Pancreas (tissue), 10 donors: ENCODE measurements at places on chromosomes 11 and 22.

GRCh38 chr11:18312663-18313420, 9.1 kb downstream of the HPS5 start:
- DNase-seq: no peak

DNA sequence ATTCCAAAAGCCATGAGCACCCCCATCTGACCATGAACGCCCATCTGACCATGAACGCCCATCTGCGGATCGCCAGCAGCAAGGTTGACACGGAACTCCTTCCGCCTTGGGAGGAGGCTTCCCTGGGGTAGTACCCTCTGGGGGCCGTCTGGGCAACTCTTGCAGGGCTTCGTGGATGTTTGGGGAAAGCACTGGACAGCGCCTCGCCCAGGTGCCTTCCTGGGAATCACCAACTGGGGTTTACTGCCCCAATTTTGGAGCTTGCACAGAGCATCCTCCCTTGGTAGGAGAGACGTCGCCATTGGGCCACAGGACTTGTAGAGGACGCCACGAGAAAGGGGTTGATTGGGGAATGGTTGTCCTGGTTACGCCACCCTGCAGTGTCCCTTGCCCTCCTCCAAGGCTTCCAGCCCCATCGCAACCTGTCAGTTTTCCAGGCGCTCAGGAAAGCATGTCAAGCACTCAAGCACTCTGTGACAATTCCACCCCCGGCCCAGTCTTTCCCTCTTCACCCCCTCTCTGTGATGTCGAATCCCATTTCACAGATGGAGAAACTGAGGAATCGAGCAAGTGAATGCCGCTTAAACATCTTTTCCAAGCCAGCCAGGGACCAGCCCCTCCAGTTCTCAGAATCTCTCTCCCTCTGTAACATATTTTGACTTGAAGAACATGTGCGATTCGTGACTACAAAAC, 914 bp upstream of the PRDM11 start:
- DNase-seq: no peak

DNA sequence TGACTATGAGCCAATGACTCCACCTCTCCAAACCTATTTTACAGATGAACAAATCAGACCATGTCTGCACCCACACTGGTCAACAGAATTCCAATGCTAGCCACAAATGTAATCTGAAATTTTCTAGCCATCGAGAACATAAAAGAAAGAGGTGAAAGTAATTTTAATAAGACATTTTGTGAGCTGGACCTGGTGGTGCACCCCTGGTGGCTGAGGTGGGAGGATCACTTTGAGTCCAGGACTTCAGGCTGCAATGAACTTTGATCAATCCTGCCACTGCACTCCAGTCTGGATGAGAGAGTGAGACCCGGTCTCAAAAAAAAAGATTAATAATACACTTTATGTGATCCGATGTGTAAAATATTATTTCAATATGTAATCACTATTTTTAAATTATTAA, 9.4 kb upstream of the RNF185 start:
- no peak for DNase-seq

DNA sequence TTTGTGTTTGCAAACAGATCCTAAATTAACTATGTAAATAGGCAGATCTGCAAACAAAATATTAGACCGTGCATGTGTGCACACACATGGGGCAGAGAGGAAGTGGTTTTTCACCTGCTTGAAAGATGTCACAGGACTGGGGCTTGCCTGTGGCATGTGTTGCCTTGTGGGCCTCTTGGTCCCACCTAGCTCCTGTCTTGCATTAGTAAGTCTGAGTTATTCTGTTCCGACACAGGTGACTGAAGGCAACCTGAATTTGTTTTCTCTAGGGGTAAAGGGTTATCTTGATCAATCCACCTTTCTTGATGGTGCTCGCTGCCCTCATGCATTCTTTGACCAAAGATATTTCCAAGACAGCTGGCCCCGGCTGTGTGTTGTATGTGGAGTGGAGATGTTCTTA, 667.5 kb downstream of the NTM start:
- no peak for DNase-seq

DNA sequence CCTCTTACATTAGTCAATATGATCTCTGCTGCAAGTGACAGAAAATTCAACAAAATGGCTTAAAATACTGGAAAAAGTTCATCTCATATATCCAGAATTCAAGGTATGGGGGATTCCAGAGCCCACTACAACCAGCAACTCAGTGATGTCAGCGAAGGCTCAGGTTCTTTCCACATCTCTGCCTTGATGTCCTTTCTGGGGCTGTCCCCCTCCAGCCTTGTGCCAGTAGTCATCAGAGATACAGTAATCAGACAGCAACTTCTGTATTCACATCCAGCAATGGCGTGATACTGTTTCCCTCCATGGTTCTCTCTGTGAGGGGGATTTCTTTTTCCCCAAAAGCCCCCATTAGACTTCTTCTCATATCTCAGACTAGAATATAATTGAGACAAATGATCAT, 103.4 kb upstream of the USP47 start:
- DNase-seq: no peak

DNA sequence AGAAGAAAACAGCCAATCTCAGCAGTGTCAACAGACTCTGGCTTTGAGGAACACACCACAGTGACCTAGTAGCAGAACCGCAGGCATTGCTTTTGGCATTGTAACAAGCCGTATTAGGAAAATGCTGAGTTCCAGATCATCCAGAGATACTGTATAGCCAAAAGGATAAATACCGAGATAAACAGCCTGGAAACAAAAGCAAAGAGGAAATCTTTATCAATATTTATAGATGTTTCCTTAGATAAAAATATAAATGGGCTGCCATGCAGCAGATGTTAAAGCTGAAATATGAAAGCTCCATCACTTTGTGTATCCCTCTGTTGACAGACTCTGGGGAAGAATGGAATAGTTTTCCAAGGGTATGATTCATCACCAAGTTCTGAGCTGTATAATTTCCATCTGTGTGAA, 98.9 kb upstream of the TP53AIP1 start:
- no peak for DNase-seq

- DNase-seq: no peak
Observed at GRCh38 chr22:25759825-25760231, 17.8 kb downstream of the MYO18B start.

DNA sequence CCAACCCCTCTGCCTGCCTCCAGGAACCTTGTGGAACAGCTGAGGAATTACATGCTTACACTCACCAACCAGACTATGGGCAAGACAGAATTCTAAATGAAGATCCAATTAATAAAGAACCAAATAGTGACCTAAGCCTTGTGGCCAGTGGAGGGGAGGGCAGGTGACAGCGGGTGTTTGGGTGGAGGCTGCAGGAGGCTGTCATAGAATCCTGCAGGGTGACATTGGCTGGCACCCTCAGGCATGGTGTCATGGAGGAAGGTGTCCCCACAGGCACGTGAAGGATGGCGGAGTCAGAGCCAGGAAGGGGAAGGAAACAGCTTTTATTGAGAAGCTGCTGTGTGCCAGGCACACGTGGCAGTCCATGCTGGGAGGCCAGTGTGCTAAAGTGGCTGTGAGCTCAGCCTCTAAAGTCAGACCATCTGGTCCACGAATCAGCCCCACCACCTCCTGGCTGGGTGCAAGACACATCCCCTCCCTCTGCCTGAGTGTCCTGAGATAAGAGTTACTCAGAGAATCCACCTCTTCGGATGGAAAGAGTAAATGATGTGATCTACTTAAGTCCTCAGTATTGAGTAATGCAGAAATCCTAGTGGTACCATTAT, 8.7 kb downstream of the MYO18B start:
- no peak for DNase-seq

DNA sequence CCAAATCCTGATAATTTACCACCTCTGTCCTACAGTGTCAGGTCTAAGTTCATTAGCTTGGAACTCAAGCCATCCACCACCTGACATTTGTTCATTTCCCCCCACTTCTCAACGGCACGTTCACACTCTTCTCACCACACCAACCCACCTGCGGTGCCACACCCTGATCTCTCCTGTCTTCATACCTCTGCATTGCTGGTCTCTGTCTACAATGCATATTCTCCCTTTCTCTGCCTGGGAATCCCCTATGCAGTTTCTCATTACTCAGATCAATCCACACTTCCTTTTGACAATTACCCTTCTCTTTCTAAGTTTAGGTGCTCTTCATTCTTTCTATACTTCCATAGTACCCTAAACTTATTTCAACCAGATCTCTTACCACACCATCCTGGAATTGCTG, 20.4 kb upstream of the EMSY start:
- DNase-seq: no peak

- no peak for DNase-seq
Observed at GRCh38 chr11:132408877-132409276, 1038.5 kb downstream of the NTM start.
